DND-41 (cell line): ENCODE measurements at places on chromosomes 1 and 21.

DNA sequence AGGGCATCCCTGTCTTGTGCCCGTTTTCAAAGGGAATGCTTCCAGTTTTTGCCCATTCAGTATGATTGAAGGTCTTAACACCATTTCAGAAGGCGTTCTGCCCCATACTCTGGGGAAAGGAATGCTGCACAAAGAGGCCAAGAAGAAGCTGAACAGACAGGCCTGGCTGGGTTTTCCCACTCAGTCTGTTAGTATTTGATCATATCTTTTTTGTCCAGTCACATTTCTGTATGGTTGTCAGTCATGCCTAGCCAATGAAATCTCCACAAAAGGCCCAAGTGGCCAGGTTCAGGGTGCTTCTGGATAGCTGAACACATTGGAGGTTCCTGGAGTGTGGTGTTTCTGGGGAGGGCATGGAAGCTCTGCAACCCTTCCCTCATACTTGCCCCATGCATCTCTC, 72.1 kb downstream of the NEK7 start:
- DNase-seq = no peak

DNA sequence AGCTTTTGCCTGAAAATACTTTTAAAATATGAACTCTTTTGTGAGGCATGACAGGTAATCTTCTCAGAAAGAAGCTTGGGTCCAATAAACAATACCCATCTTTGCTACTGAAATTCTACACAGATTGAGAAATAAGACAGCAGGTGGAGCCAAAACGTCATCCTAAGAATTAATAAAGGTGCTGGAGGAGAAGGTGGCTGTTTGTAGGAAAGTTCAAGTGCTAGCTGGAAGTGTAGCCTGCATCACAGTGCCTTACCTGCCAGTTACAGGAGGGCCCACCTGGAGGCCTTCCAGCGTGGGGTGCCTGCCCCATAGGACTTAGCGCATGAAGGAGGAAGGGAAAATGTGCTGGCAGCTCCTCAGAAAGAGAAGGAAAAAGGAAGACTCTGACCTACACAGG, 93.7 kb downstream of the TTC3 start:
- DNase-seq = no peak

- no peak for DNase-seq
These were observed 4.8 kb downstream of the DNAI4 start for GRCh38 chr1:66919828-66920227.

GRCh38 chr21:29359718-29360117, 61.0 kb downstream of the BACH1 start:
- no peak for DNase-seq

GRCh38 chr21:34834290-34834689, 165.5 kb downstream of the CLIC6 start:
- no peak for DNase-seq

DNA sequence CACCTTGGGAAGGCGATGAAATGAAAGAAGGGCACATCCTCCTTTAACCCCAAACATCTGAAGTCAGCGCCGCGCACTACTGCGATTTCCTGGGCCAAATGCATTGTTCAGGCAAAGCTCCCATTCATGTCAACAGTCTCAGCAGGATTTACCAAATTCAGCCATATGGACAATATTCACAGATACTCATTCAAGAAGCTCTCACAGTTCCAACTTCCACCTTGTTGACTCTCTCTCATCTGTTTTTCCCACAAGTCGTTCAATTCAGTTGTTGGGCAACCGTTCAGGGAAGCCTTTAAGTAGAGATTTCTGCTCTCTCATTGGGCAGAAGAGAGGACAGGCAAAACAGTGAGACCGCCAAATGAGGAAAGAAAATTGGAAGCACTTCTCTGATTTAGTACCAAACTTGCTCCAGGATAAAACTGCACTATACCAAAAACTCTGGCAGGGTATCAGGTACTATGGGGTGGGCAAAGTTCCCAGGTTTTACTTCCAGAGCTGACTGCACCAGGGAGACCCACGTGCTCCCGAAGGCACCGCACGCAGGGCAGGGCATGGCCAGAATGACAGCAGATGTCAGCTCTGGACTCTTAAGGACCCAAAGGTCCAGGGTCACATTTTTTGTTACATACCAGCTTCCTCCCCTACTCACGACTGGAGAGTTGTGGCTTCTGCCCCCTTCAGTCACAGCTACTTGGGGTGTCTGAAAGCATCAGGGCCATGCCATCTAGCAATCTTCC, 668.8 kb downstream of the KIF26B start:
- DNase-seq = no peak

DNA sequence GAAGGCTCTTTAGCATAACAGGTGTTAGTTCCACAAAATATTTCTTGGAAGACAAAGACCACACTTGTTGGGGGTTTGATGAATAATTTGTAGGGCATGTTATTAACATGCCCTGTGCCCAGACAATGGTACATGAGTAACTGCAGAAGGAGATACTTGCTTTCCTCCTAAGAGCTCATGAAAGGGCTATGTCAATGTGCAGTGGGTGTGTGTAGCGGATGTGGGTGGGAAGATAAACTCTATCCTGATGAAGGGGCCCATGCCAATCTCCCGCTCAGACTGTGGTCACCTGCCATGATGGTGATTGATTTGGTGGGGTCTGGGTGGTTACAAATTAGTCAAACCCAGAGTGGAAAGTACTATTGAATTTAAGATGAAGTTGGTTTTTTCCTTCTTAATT, 69.8 kb upstream of the DNAH14 start:
- no peak for DNase-seq

GRCh38 chr1:76868916-76869315, 1.6 kb downstream of the ST6GALNAC5 start:
- DNase-seq = no peak

DNA sequence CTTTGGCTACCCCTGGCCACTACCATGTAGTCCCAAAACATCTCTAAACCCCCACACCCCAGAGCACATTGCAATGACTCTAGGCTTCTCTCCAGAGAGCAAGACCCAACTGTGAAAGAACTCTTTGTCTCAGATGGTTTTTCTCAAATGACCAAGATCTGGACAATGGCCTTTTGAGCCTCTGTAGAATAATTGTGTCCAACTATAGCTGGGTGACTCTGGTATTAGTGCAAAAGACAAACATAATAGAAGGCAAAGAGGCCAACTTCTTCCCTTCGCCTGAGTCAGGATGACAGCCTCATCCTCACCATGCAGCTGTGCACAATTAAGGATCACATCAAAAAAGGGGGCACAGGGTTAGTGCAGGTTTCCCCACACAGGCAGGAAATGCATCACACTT, 139.6 kb downstream of the BRINP2 start:
- DNase-seq = no peak

DNA sequence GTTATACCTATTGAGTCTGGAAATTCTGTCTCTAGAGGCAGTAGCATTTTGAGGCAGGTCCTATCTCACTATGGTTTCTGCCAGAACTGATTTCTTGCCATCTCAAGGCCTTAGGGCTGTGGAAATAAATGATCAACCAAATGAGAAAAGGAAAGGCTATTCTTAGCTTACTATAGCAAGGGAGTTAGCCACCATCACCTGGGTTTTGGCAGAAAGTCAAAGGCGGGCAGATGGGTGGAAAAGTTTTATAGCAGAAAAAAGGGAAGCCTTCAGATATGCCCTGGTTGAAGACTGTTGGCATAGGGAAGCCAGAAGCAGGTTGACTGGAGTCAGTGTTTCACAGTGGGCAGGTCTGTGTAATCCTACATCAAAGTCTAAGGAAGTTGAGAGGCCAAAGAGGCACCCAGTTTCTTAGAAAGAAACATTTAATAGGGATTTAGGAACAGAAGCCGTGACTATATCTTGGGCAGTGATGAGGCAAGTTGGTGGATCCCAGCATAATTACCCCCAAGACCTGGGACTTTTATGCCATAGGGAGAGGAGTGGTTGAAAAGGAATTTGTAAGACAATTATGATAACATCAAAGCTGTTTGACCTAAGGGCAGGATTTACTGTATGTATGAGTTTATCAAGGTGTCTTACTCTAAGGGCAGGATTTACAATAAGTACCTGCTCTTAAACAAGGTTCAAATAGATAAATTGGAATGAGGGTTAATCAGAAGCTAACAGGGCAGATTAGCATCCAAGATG, 29.7 kb downstream of the CTH start:
- DNase-seq = no peak

DNA sequence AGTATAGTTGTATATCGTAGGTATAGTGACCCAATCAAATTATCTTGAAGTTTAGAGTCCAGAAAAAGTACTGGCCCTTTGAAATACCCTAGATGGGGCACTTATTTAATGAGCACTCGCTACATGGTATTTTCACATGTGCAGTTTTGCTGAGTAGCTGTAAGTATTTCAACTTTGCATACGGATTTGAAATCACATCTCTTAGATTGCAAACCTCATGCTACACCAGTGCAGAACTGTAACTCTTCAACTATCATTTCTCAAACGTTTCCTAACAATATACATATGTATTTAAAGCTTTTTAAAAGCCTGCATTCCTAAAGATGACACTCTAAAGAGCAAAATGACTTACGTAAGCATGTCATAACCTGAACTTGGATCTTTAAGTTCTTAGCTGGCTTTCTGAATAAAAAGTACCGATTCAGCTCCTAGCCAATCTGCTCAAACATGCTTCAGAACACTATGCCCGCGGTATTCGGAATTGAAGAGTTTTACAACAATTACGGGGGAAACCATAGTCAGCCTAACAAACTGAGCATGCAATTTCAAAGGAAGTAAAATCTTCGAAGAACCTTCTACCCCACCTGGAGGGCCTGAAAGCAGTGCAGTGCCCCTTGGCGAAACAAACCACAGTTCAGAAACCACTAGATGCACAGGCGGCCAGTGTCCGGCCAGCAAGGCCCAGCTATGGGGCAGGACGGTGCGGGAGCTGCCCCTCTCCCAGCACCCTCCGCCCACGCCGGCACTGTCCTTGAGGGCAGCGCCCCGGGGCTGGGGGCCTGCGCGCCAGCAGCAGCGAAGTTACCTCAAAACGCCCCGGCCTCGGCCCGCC, 863 bp downstream of the FH start:
- DNase-seq = no peak

DNA sequence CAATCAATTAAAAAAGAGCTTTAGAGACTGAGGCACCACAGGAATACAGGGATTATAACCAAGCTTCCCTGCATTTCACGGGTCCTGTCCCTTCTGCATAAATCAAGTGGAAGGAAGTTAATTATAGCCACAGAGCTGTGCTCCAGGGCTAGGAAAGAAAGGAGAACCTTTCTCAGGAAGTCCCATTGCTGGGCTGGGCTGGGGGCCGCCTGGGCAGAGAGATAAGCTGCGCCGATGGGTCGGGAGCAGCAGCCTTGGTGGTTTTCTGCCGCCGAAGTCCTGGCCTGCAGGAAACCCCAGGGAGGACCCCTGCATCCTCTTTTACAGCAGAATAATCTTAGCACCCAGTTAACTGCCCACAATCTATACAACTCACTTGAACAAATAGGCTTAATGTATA, 12.6 kb upstream of the CD34 start:
- no peak for DNase-seq

DNA sequence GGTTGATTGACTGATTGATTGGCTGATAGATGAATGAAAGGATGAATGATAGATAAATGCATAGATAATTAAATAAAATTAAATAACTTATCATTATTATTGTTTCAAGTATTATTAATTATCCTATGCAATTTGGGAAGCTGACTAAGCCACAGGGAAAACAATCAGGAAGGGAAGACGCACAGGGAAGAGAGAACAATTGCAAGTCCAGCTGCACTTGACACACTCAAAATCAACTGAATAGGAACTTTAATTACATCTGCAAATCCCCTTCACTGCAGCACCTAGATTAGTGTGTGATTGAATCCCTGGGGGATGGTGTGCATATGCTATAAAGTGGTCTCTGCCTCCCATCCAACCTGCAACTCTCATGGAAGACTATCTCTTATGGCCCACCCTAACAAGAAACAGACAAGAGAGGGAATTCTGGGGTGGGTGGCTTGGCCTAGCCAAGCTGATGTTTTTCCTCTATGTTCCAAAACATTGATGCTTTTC, 161.1 kb upstream of the FGGY start:
- DNase-seq = no peak

- DNase-seq = no peak
These were observed 45.9 kb downstream of the SYF2 start for GRCh38 chr1:25186161-25187007.

- no peak for DNase-seq
These were observed 130.1 kb downstream of the SIM2 start for GRCh38 chr21:36828891-36829515.

DNA sequence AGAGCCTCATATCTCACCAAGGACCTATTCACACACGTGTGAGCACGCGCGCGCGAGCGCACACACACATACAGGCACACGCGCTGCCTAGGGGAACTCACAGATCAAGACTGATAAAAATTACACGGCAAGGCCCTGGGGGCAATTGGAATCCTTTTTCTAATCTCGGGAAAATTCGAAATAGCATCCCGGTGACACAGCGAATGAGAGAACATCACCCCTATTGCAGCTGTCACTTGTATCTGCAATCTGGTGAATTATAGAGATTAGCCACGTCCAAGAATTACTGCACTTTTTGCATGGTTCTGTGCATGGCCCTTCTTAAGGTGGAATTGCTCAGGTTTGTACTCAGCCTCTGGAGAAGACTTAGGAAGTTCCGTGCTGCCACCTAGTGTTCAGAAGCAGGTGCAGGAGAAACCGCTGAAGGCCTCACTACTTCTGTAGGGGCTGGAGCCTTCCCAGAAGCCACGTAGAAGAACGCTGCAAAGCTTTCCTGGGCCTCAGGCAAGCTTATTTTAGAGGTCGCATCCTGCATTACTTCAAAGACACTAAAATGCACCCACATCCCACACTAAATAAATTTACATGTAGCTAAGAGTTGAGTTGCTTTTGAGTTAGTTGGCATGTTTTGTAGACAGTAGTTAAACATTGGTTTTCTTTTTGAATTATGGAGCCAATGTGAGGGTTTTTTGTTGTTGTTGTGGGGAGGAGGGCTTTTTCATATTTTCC, 229.2 kb upstream of the CAMK1G start:
- peak; percentile 73 for DNase-seq

DNA sequence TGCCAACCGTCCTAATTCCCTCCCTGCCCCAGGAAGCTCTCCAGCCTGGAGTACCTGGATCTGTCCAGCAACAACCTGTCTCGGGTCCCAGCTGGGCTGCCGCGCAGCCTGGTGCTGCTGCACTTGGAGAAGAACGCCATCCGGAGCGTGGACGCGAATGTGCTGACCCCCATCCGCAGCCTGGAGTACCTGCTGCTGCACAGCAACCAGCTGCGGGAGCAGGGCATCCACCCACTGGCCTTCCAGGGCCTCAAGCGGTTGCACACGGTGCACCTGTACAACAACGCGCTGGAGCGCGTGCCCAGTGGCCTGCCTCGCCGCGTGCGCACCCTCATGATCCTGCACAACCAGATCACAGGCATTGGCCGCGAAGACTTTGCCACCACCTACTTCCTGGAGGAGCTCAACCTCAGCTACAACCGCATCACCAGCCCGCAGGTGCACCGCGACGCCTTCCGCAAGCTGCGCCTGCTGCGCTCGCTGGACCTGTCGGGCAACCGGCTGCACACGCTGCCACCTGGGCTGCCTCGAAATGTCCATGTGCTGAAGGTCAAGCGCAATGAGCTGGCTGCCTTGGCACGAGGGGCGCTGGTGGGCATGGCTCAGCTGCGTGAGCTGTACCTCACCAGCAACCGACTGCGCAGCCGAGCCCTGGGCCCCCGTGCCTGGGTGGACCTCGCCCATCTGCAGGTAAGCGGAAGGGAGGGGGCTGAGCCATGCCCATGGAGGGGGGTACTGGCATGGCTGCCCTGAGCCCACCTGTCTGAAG, 16.5 kb downstream of the PODN start:
- DNase-seq = no peak
